Kidney glomerular epithelial cell (primary cell): ENCODE measurements at places on chromosomes 7 and 10.

DNA sequence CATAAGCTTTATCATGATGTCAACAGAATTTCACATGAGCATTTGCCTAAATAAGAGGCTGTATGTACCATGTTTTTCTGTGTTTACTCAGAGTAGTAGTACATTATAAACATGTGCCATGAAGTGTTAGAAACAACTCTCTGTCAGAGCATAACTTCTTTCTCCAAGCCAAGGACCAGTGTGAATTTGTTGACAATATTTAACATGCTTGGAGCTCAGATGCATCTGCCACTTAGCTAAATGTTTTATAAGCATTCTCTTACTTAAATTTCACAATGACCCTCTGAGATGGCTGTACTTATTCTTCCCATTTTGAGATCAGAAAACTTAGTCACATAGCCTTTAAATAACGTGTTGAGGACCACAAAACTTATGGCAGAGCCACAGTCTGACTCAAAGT lies 105.0 kb downstream of the SEMA3D start:
- no peak for DNase-seq

DNA sequence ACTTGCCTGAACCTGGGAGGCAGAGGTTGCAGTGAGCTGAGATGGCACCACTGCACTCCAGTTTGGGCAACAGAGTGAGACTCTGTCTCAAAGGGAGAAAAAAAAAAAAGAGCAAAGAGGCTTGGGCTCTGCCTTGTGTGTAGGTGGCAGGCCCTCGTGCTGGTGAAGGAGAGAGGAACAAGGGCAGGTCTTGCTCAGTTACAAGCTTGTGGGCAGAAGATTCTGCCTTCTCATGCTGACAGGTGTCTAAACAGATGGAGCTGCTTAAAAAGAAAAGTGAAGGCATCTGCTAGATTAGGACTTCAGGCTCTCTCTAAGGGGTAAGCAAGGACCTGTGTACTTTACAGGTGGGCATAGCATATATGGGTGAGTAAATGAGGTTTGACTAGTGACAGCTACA lies 65.5 kb upstream of the TRIM8 start:
- no peak for DNase-seq

DNA sequence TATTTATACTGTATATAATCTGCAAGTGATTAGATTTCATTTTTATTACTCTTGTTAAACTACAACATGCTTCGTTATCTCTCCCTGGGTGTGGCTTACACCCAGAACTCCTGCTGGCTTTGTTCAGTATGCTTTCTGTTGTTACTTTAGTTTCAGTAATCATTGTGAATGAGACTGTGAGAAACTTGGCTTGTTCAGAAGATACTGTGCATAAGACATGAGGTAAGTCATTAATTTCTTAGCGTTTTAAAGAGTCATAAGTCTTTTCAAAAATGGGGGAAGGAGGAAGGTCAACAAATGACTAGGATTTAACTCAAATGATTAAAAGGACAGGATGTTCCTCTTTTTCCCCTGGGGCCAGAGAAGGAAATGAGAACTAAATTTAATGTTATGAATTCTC lies 11.6 kb upstream of the ADD3 start:
- no peak for DNase-seq

DNA sequence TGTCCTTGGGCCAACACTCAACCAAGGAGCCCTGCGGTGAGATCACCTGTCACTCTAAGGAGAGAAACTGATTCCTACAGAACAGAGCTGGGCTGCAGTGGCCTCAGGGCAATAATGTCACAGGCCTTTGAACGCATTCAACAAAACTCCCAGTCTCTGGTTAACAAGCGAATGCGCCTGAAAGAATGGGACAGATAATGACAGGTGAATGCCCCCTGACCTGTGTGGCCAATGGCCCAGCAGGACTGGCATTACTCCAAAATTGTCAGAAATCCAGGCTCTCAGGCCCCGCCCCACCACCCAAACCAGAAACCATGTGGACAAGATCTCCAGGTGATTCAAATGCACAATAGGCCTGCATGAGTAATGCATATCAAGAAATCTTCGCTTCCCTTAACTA lies 277.7 kb upstream of the KLF6 start:
- no peak for DNase-seq

DNA sequence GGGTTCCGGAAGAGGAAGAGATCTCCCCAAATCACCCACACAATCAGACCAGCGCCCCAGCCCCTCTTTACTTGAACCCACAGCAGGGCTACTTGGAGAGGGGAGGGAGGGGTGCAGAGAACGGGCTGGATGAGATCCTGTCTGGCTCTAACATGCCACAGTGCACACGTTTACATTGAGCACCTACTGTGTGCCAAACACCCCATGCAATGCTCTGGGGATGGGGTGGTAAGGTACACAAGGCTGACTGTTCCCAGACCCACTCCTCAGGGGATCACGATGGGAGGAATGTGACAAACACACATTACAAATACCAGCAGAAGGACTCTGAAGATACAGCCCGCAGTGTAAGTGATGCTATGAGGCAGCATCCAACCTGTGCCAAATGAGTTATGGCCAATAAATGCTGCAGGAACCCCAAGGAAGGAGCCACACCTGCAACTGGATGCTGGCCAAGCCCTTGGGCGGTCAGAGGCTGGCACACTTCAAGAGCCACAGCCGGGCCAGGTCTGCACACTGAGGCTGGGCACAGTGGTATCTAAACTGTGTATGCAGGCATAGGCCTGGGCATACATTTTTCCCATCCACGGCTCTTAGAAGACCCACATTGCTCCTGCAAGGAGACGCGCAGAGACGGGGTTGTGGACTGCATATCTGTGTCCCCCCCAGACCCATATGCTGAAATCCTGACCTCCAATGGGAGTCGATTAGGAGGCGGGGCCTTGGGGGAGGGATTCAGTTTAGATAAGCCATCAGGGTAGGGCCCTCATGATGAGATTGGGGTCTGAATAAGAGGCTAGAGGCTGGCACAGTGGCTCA lies 6.4 kb downstream of the SPOCK2 start:
- no peak for DNase-seq

- DNase-seq = peak; percentile 60
These were observed 45.4 kb downstream of the GPR37 start for GRCh38 chr7:124720195-124720594.

- peak; percentile 19 for DNase-seq
These were observed 46.3 kb downstream of the HTRA1 start for GRCh38 chr10:122507616-122508015.

DNA sequence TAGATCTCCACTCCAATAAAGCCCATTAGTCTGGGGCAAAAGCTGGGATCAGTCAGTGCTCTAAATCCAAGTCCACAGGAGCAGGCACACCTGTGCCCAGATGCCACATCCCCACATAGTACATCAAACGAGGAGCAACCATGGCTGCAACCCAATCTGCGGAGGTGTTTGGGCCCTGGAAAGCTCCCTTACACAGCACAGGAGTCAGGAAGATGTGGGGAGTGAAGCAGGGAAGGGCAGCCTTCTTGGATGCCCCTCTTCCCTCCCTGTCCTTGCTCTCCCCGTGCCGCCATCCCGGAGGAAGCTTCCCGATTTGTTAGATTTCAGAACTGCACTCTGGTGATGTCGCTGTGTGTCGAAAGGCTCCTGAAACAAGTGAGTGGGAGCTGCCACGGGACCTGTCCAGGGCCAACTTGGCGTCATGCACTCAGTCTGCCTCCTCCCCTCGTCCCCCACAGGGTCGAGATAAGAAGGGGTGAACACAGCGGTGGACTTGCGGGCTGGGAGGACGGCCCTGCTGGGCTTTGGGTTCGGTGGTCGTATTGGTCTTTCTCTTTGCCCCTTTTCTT lies 230.6 kb upstream of the GRB10 start:
- DNase-seq = no peak

GRCh38 chr7:82098414-82098813 lies 328.6 kb upstream of the HGF start:
- no peak for DNase-seq

DNA sequence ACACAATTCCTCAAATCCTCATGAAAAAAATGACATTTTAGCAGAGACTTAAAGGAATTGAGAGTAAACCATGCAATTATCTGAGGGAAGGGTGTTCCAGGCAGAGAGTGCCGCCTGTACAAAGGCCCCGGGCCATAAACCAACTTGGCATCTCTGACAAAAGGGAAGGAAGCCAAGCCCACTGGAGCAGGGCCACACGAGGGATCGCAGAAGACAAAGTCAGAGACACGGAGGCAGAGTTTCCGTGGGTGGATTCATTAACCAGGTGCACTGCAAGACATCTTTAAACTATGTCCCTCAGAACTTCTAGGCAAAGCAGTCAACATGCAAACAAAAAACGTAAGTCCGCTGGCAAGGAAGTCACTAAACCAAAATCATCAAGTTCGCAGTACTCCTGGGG lies 92.0 kb downstream of the SFMBT2 start:
- no peak for DNase-seq

GRCh38 chr7:27662490-27663205 lies at the start of gene HIBADH:
HIBADH (minus strand) TSS chr7:27662883; CDS start chr7:27662788, 95 bp downstream.
- DNase-seq = peak; percentile 99

DNA sequence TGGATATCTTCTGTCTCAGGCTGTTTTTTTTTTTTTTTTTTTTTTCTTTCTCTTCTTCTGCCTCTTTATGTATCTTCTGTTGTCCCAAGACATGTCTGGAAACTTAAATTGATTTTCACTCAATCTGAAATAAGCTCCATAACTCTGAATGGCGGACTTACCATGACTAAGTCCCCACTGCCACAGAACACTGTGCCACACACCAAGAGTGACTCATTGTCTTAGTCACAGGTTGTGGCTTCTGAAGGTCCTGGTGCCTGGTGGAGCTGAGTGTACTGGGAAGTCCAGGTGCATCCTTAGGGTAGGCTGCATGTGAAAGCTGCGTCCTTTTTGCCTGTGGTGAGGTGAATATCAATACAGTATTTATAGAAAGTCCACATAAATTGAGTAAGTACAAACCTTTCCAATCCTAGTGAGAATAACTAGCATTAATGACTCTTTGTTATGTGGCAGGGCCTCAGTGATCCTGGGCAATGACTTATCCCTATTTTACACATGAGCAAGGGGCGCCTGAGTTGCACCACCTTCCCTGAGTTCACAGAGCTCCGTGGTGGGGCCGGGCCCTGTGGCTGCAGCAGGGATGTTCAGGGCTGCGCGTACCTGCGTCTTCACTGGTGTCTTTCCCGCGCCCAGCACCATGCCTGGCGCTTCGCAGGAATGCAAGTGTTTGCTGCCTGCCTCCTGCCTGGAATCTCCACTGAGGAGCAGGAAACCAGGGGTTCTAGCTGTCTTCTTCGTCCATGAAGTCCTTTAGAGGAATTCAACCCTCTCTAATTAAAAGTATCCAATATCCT lies 4.3 kb downstream of the PFKP start:
- DNase-seq = peak; percentile 69

GRCh38 chr10:85548034-85548433 lies 818.6 kb downstream of the GRID1 start:
- DNase-seq = peak; percentile 74

GRCh38 chr10:89206402-89207180 lies 526 bp downstream of the CH25H start:
- DNase-seq = no peak

GRCh38 chr7:78863281-78863680 lies 590.2 kb downstream of the MAGI2 start:
- DNase-seq = no peak

GRCh38 chr7:131008840-131009711 lies 275.1 kb upstream of the KLF14 start:
- peak; percentile 36 for DNase-seq

DNA sequence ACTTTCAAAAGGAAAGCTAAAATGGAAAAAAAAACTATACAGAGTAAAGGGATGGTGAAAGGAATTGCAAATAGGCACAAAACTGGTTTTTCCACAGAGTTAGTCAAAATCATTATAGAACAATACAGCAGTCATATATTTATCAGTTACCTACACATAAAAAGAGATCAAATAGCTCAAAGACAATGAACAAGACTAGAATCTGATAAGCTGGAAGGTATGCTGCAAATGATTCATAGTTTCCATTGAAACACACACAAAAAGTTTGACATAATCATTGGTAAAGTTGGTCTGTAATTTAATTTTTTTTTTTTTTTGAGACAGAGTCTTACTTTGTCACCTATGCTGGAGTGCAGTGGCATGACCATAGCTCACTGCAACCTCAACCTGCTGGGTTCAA lies 92.4 kb upstream of the SGCE start:
- DNase-seq = no peak

- no peak for DNase-seq
These were observed 109.9 kb downstream of the NEURL1 start for GRCh38 chr10:103603382-103603781.

- DNase-seq = no peak
These were observed 589.1 kb upstream of the FOXK1 start for GRCh38 chr7:4093035-4093434.

DNA sequence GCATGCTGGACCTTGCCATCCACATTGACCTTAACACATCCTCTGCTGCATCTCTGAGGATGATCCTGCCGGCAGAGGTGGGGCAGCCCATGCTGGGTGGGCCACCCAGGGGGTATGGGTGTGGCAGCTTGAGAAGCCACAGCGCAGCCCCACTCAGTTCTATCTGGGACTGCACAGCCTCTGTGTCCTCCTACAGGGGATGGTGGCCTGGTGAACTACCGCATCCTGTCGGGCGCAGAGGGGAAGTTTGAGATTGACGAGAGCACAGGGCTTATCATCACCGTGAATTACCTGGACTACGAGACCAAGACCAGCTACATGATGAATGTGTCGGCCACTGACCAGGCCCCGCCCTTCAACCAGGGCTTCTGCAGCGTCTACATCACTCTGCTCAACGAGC lies 12.2 kb upstream of the C10orf105 start:
- no peak for DNase-seq

DNA sequence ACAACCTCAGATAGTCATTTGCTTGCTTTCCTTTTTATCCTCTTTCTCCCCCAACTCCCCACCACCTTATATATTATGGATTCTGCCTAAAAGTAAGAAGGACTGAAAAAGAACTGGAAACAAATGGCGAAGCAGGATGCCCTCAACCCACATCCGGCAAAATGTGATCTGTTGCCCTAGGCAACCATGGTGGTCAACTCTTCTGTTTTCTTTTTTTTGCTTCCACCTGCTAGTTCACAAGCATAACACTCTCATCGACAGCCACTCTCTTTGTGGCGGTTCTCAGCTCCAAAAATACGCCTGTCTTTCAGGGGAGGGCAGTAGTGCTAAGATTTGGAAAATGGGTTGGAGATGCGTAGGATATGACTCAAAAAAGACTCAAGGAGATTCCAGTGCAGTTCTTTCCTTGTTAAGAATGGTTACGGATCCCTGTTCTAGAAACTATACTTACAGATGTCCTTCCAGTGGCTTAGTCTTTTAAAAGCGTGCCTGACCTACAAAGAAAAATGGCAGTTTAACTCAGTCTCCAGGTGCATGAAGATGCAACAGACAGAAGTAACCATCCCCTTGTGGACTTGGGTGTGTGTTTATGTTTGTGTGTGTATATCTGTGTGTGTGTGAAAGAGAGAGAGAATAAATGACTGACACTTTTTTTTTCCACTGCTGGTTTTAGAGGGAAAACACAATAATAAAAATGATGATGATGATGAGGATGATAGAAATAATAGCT lies 10.7 kb downstream of the APBB1IP start:
- no peak for DNase-seq

- DNase-seq = peak; percentile 23
These were observed 21.1 kb downstream of the PLAU start for GRCh38 chr10:73931767-73932619.

- DNase-seq = peak; percentile 29
These were observed 17.0 kb upstream of the SFRP5 start for GRCh38 chr10:97788552-97789442.
